ENCODE measurements at places on chromosomes 2 and 18. TPM values are rescaled to one million over a fixed set of nuclear protein-coding genes. Genes with fewer than 3 reads are reported as not detected.

DNA sequence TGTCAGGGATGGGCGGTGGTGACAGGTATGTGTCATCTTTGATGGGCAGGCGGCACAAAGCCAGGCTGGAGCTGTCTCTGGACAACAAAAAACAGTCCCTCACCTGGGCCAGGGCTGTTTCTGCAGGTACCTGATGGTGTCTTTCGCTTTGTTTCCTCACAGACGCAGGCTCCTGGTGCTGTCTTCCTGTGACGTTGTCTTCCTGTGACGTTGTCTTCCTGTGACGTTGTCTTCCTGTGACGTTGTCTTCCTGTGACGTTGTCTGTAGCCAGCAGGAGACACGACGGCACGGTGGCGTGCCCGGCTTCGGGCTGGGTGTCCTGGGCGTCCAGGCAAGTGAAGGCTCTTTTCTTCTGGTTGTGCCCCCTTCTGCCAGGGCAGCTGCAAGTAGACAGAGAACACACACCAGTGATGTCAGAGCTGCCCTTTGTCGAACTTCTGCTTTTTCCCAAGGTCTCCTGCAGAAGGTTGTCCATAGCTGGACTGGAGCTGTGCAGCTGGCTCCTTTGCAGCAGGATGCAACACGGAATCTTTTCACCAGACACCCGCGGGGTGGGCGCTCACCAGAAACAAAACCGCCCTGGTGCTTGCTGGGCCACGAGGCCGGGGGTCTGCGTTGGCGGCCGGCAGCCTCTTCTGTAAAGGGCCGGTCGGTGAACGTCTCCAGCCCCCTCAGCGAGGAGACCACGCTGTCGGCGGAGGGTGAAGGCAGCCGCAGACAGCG is 21.1 kb downstream of the GPR35 start:
- DNase-seq: no peak

- DNase-seq: no peak
These were observed 99.8 kb upstream of the FSIP2 start for GRCh38 chr2:185638771-185639170.

- DNase-seq: no peak
These were observed 59.5 kb downstream of the SH3RF3 start for GRCh38 chr2:109188496-109188890.

- DNase-seq: no peak
These were observed 33.5 kb downstream of the LGALSL start for GRCh38 chr2:64487256-64488049.

DNA sequence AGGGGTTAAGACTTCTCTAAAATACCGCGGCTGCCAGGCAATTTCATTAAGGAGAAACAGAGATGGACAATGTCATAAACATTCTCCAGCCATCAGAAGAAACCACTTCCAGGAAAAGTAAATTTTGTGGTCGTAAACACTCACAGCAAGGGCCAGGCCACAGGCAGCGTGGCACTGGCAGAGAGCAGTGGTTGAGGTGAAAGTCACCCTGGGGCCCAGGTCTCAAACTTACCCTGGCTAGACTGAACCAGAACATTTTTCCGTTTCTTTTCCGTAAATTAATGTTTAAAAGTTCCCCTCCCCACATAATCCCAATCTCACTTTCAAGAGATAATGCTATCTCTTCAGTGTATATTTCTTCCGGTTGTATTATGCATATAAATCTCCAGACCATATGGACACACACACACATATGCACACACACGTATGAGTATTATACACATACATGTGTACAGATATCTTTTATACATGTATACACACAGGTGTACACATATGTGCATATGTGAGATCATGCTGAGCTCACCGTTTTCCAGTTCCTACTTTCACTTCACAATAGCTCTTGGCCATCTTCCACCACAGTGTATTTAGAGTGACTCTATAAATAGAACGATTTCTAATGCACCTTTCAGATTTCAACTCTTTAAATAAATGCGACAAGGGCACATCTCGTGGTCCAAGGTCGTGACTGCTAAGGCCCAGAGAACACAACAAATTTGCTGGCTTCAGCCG is 90.1 kb downstream of the MALT1 start:
- DNase-seq: no peak

- no peak for DNase-seq
These were observed 60.7 kb downstream of the SPTBN1 start for GRCh38 chr2:54516842-54517241.

DNA sequence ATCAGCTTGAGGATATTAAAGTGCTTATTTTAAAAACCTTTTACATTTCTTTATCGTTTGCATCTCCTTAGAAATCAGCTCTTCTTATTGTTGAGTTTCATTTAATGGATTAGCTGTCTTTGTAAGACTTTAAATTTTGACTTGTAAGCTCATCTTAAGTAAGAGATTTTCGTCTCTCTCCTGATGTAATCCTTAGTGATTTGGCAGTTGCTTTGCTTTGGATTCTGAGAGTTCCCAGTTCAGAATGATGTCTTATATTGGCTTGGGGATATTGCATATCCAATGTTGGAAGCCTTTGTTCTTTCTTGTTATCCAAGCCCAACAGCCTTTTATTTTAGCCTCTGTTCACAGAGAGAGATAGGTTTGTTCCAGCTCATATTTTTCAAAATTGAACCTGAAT is 212.1 kb downstream of the ARL6IP6 start:
- no peak for DNase-seq

DNA sequence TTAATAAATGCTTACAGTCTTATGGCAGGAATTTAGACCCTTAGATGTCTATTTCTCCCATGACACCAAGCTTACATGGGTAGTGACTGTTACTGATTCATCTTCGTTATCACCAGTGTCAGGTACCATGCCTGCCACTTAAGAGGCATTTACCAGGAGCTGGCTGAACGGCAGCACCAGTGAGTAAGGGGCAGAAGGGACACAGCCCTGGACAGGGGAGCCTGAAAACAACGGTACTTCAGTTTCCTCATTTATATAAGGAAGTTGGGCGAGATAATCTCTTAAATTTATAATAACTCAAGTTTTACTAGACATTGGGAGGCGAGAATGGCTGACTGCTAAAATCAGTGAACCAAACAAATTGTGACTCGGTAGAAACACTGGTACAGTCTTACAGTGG is 1.2 kb downstream of the COA5 start:
- no peak for DNase-seq

The TTN gene
- 4.7 TPM for total RNA-seq

The CHRNA1 gene
- not detected for total RNA-seq

The C18orf63 gene
- not detected for total RNA-seq

All from WTC11 (cell line).